OCI-M1 (cell line): ENCODE measurements at places on chromosomes 7 and 10.

DNA sequence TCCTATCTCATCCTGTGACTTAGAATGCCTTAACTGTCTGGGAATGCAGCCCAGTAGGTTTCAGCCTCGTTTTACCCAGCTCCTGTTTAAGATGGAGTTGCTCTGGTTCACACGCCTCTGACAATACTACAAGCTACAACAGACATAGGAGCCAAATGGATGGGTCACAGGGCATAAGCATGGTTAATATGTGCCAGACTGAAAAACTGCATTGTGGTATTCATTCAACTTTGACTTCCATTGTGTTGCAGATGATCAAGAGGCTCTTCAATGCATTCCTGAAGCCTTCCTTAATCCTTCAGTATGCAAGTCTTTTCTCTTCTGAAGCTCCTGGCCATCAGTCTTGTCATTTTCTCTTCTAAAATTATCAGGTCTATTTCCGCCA, 20.3 kb upstream of the RNF32 start:
- no peak for DNase-seq

GRCh38 chr7:19016140-19016539, 101.3 kb downstream of the TWIST1 start:
- no peak for DNase-seq

- DNase-seq = no peak
Observed at GRCh38 chr7:142595816-142596516, 153.3 kb upstream of the PRSS1 start.

DNA sequence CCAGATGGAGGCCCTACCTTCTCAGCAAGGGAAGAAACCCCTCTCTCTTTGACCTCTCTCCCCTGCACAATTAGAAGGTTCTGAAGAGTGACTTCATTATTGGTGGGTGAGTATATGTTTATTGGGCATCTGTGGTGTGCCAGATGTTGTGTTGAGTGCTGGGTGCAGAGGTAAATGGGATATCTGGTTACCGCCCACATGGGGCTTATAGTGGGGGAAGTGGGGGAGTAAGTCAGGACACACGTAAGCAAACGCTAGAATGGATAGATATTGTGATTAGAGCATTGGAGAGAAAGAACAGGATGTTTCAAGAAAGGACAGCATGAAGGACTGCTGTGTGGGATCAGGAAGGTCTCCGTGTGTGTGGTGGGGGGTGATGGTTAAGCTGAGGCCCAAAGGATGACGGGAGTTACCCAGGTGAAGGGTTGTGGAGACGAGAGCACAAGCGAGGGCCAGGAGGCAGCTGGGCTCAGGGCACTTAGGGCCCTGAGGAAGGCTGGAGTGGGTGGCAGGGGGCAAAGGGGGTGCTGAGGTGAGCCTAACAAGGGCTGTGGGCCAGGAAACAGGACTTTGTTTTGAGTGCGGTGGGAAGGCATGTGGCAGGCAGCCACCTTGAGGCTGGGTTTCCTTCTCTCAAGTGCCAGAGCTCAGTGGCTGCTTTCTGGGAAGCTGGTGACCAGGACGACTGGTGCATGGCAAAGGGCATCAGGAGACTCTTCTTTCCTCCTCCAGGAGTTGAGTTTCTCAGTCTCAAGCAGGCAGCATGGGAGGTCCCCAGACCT, 299.9 kb downstream of the RPS24 start:
- DNase-seq = no peak

DNA sequence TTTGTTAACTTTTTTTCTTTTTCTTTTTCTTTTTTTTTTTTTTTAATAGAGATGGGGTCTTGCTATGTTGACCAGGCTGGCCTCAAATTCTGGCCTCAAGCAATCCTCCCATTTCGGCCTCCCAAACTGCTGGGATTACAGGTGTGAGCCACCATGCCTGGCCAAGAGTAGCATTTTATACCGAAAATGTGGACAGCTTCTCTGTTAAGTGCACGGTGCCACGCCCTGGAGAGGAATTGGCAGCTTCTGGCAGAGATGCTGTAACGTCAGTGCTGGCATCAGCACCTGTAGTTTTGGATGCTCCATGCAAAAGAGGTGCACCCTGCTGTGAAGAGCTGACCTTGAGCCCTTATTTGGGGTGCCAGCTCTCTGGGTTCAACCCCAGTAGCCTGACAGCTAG, 18.2 kb downstream of the IL15RA start:
- no peak for DNase-seq

DNA sequence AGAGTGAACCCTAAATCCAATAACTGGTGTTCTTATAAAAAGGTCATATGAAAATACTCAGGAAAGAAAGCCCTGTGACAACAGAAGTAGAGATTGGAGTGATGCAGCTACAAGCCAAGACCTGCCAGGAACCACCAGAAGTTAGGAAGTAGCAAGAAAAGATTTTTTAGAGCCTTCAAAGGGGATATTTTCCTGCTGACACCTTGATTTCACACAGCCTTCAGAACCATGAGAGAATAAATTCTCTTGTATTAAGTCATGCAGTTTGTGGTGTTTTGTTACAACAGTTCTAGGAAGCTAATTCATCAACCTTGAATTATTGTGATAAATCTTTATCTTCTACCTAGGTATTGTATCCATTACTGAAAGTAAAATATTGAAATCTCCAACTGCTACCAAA, 81.0 kb downstream of the HYCC1 start:
- no peak for DNase-seq

DNA sequence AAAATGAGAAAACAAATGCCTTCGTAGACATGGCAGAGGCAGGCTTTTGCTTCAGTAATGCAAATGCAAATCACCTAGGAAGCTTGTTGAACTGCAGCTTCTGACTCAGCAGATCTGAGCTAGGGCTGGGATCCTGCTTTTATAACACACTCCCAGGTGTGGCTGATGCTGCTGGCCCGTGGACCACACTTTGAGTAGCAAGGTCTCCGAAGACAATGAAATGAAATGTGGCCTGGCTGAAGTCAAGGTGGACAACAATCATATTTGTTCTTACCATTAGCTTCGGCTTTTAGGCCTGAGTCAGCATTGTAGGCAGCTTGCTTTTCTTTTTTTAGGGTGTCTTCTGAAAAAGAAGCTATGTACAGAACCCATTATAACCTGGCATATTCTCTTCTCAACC, 26.3 kb downstream of the COL17A1 start:
- DNase-seq = no peak

DNA sequence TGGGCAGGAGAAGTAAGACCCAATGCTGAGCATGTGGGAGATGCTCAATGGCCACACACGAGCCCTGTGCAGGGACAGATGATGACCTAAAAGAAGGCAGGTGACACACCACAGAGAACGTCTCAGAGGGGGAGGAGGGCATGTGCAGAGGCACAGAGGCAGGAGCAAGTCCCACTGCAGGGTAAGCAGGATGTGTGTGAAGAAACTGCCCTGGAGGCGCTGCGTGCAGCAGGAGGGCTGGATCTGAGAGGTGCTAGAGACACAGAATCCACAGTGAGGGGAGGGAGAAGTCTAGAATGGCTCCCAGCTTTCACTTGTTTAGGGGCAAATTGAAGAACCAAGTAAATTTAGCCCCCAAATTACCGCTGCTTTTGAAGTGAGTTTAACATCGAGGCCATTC, 14.9 kb downstream of the DYDC2 start:
- DNase-seq = no peak

DNA sequence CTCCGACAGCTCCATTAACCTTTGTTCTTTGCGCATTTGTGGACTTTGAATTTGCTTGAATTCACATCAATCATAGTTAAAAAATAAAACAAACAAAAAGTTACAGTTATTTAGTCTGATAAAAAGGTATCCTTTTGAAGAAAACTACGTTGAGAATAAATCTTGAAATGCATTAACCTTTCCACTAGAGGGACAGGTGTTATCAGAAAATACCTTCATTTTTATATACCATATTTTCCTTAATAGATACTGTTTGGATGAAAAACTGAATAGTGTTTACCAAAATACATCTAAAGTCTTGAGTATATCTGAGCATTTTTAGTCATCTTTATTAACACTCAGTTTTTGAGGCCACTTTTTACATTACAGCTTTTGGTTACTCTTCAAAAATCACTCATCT, 371.9 kb downstream of the ZWINT start:
- no peak for DNase-seq
